ENCODE measurements at places on chromosomes 3 and 15.
A peak's percentile ranks its signal among the peaks of the same experiment; 100 is the strongest.

DNA sequence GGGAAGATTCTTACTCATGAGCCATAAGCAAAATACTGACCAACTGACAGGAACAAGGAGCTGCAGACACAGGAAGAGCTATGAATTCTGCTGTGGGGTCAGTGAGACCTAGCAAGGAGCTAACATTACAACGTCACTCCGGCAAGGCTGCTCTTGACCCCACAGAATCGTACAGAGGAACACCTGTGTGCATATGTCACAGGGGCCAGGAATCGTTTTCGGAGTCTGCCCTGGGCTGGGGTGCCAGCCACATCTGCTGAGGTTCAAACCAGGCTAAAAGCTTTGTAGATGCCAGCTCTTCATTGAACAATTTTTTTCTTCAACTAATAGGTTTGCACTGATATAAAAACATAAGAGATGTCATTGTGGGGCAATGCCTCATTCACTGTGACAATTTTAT, 82.6 kb downstream of the LRRK1 start:
- no peak for ATAC-seq

DNA sequence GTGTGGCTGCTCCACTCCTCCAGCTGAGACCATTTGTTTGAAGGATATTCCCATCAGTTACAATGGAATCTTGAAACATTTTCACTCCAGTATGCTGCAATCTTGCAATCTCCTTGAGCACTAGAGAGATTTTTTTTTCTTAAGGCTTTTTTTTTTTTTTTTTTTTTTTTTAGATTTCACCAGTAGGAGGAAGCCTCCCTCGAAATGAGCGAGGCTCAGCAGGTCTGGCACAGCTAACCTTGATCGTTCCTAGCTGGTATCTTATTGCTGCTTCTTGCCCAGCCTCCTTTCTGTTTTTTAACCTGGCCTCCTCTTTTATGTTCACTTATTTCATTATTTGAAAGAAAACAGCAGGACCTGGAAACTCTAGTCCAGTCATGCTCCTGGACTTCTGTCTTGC, 48.1 kb downstream of the RAP2B start:
- no peak for ATAC-seq

DNA sequence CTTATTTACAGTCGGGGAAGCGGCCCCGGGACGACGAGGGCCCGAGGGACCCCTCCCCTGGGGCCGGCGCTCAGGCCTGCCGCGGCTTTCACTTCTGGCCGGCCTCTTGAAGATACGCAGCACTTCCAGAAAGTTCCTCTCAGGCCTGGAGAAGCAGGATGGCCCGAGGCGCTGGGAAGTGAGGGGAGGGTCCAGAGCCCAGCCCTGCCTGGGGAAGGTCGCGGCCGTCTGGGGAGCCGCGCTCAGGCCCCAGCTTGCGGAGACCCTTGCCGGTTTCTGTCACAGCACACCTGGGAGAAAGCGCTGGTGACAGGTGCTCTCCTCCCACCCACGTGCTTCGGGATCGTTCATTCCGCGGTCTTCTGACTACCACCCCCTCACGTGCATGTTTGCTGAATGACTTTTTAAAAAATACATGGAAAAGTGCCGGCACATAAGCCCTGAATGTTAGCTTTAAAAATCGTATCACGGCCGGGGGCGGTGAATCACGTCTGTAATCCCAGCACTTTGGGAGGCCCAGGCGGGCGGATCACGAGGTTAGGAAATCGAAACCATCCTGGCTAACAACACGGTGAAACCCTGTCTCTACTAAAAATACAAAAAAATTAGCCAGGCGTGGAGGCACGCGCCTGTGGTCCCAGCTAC, 727 bp upstream of the TM2D3 start:
- peak; percentile 34 for ATAC-seq

DNA sequence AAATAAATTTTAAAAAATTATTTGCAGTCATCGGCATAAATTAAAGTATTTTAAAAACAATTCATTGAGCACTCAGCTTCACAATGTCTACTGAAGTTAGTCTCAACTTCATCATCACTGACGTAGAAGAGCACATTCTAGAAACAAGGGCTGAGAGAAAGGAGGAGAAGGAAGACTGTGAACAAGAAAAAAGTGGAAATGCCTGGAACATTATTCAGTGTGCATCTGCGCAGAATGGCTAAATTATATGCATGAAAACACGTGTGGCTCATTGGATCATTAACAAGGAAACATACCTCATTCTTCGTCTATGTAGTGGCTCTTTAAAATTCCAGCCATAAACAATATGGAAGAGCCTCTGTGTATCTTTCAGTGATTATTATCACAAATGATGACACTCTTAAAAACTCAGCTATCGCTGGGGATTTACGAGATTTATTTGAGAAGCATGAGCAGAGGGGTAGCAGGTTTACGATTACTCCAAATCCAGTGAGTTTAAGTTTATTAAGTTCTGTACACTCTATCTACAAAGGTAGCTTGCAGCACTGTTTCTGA, 404.2 kb upstream of the CDIN1 start:
- ATAC-seq, result no peak

- no peak for ATAC-seq
Measured at GRCh38 chr15:79540551-79540950, 108.4 kb downstream of the MINAR1 start.

DNA sequence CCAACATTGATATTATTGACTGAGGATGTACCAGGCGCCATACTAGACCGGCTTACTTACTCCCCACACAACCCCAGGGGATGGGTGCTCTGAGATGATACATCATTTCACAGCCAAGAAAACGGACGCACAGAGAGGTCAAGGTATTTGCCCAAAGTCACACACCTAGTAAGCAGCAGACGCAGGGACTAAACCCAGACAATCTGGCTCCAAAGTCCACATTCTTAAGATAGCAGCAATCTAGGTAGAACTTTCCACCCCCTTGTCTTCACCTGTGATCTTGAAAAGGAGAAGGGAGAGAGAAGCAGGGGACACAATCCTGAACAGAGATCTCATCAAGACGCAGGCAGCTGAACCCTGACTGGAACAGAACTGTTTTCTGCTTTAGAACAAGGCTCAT, 200.6 kb downstream of the XXYLT1 start:
- no peak for ATAC-seq

DNA sequence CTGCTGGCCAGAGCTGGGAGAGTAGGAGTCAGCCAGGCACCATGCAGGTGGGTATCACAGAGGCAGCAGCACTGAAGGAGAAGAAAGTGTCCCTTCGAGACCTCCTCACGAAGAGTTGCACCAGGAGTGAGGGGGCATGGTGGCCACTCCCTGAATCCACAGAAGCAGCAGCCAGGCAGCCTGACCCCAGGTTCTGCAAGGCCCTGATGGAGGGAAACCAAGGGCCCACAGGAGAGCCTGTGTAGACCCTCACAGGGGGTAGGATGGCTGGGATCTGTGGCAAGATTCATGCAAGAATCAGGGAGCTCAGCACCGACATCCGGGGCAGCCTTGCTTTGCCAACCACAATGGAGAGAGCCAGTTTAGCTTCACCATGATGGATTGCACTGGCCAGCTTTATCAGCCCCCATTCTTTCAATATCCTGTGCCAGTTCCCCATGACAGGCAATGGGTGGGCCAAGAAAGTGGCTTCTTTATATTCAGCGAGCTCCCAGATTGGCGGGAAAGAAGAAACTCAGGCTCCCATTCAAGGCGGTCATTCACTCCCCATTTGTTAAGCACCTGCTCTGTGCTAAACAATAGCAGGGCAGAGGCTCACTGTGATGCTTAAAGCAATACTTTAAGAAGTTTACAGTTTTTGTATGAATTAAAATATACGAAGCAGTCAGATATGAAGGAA, 33.5 kb upstream of the TBC1D21 start:
- no peak for ATAC-seq

GRCh38 chr3:197746801-197747237, 2.9 kb upstream of the FYTTD1 start:
- ATAC-seq, result no peak

DNA sequence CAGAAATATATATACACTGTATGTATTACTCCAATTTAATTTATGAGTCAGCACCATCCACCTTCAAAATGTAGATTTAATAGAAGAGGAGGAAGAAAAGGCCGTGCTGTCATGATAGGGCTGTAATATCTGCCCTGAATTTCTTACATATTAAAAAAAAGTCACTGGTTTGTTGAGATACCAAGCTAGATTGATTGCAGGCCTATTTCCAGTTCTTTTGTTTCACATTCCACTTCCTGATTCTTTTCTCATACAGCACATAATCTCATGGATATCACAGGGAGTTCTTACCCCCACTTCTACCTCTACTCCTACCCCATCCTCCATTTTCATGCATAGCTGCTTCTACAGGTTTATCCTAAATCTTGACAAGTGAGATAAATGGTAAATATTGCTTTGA, 290.3 kb downstream of the ZBTB20 start:
- no peak for ATAC-seq

DNA sequence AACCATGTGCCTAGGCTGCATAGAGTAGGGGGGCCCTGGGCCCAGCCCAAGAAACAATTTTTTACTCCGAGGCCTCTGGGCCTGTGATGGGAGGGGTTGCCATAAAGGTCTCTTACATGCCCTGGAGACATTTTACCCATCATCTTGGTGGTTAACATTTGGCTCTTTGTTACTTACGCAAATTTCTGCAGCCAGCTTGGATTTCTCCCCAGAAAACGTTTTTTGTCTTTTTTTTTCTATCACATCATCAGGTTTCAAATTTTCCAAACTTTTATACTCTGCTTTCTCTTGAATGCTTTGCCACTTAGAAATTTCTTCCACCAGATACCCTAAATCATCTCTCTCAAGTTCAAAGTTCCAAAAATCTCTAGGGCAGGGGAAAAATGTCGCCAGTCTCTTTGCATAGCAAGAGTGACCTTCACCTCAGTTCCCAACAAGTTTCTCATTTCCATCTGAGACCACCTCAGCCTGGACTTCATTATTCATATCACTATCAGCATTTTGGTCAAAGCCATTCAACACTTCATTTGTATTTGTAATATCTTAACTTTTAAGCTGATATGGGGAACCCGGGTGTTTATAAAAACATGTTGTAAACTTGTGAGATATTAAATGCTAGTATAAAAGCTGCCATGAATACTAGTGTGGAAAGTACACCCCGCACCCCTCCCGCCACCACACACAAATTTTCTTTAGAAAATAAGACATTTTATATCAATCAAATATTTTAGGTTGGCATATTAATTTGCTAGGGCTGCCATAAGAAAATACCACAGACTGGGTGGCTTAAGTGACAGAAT, 56.0 kb upstream of the PLSCR4 start:
- no peak for ATAC-seq

GRCh38 chr3:81788610-81789009, 27.2 kb upstream of the GBE1 start:
- ATAC-seq, result no peak

GRCh38 chr3:190548031-190548656, 34.3 kb downstream of the IL1RAP start:
- ATAC-seq, result no peak

DNA sequence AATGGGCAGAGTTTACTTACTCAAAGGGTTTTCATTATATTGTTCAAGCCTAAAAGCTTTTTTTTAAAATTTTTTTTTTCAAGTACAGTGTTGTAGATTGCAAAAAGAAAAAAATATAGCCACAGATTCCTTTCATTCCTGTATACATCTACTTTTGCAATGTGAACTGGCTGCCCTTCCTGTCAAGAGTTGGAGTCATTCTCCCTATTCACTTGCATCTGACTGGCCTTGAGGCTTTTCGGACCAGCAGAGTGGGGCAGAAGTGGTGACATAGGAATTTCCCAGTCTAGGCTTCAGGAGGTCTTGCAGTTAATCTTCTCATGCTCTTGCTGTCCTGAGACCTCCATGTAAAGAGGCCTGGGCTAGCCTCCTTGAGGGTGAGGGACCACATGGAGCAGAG, 218.3 kb upstream of the CFAP20DC start:
- ATAC-seq, result no peak

GRCh38 chr15:92149465-92149864, 244.2 kb upstream of the ST8SIA2 start:
- ATAC-seq, result peak; percentile 49

Measured in motor neuron (in vitro differentiated cells).